ENCODE measurements at places on chromosomes 1 and 21. TPM values are rescaled to one million over a fixed set of nuclear protein-coding genes. Genes with fewer than 3 reads are reported as not detected.

The KRTAP13-4 gene
- total RNA-seq: not detected

The SLC30A1 gene
- total RNA-seq: 8.4 TPM

The GBP5 gene
- total RNA-seq: 219 TPM

The C1orf21 gene
- total RNA-seq: 111 TPM

The TTC39A gene
- not detected for total RNA-seq

The CCDC28B gene
- total RNA-seq: 30.6 TPM

The IGSF3 gene
- not detected for total RNA-seq

The CORT gene
- not detected for total RNA-seq

The IFI6 gene
- total RNA-seq: 34.8 TPM

The WDR64 gene
- total RNA-seq: not detected

The CGN gene
- total RNA-seq: 0.80 TPM

The ZSWIM5 gene
- 2.3 TPM for total RNA-seq

The ADAMTS1 gene
- 12.5 TPM for total RNA-seq

The ARMH1 gene
- 25.5 TPM for total RNA-seq

The NUF2 gene
- total RNA-seq: 2.5 TPM

The ZNF683 gene
- 9.6 TPM for total RNA-seq

The CFHR1 gene
- not detected for total RNA-seq

The VHLL gene
- 0.42 TPM for total RNA-seq

The CLCA1 gene
- total RNA-seq: not detected

The HAX1 gene
- 52.8 TPM for total RNA-seq

The ANGPTL1 gene
- total RNA-seq: not detected

The OR2AK2 gene
- total RNA-seq: not detected

The CRB1 gene
- 0.36 TPM for total RNA-seq

The NR5A2 gene
- not detected for total RNA-seq

The IGSF21 gene
- total RNA-seq: not detected

The CD244 gene
- 193 TPM for total RNA-seq

The SPTA1 gene
- not detected for total RNA-seq

The RCSD1 gene
- total RNA-seq: 130 TPM

The LMNA gene
- 273 TPM for total RNA-seq

The NEXN gene
- total RNA-seq: 1.4 TPM
